ENCODE measurements at places on chromosomes 6 and 20.

GRCh38 chr6:169640351-169640852, 61.4 kb downstream of the WDR27 start:
- no peak for DNase-seq

DNA sequence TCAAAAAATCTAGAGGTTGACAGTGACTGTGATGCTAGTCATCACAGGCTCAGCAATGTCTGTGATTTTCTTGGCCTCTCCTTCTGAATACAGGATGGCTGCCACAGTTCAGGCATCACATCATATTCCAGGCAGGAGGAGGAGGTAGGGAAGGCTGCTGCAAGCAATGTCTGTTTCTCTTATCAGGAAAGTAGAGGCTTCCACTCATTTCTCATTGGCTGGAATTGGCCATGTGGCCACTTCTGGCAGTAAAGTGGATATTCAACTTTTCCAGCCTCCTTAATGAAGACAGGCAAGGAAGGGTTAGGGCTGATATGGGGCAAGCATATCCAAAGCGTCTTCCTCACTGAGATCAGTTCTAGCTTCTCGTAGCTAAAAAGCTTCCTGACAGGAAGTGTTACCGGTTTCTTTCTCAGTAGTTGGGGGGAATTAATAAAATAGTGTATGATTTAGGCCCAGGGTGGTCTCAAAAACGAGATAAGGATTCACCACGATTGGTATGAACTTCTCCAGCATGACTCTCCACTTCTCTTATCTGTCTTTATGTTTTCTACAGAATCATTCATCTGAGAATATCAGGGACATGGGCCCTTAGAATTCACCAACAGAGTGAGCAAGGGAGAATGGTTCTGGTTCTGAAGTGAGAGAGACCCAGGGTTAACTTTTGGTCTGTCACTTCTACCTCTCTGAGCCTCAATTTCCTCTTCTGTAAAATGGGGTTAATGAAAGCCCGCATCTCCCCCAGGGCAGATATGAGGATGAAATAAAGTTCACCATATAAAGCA, 32.7 kb upstream of the PSMF1 start:
- DNase-seq = no peak

GRCh38 chr6:168823397-168824212, 382.6 kb downstream of the SMOC2 start:
- DNase-seq = no peak

DNA sequence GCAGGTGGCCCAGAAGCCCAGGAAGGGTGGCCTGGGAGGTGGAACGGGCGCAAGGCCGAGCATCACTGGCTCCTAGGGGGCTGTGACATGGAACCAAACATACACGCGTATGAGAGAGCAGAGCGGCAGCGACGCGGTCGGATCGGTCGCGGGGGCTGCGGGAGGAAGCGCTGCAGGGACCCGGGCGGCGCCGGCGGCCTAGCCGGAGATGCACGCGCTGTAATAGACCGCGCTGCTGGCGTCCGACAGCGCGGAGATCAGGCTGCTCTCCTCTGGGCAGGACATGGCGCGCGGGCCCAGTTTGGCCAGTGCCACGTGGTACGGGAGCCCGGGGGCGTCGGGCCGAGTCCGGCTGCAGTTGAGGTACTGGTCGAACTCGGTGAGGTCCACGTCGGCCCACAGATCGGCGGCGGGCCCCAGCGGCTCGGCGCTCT, 1.5 kb downstream of the SOX18 start:
- no peak for DNase-seq

DNA sequence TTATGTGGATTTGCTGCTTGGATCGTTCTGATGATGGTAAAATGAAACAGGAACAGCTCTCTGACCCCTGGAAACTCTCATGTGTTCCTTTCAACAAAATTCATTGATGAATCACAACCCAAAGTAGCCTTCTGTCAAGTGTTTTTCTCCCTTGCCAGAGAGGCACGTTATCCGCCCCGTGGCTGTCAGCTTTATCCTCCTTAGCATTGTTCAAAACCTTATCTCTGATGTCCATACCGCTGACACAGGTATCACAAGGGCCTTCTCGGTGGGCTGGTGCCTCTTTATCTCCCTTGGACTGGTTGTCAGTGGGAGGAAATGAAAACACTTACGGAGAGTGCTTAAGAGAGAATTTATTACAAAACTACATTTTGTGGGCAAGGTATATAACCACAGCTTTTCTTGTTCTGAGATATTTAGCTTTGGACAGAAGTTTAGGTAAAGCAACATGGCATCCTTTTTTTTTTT, 84.9 kb downstream of the TIAM2 start:
- no peak for DNase-seq

DNA sequence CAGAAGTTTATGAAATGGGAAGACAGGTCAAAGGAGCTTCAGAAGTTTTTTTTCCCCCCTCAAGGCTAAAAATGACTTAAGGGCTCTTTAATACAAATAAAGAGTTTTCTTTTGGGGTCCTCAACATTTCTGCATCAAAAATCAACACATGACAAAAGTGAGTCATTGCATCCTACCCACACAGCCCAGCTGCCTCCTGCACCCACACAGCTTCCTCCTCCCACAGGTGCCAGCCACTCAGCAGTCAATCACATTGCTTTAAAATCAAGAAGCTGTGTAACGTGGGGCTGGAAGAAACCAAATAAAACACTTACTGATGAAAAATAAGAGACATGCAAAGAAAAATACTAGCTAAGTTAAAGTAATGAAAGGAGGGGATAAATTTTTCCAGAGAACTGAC, 68.5 kb downstream of the MAP3K5 start:
- peak; percentile 62 for DNase-seq

DNA sequence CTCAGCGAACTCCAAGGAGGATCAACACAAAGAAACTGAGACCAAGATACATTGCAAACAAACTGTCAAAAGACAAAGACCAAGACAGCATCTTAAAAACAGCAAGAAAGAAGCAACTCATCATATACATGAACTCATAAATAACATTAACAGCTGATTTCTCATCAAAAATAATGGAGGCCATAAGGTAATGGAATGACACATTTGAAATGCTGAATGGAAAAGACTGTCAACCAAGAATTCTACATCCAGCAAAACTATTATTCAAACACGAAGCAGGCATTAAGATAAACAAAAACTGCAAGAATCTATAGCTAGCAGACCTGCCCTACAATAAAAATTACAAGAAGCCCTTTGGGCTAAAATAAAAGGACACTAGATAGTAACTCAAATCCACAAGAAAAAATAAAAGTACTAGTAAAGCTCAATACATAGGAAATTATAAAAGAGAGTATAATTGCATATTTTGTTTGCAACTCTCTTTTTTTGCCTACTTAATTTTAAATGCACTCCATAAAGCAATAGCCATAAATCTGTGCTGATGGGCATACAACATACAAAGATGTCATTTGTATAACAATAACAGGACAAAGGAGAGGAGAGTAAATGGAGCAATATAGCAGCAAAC, 37.9 kb upstream of the FOXF2 start:
- no peak for DNase-seq

DNA sequence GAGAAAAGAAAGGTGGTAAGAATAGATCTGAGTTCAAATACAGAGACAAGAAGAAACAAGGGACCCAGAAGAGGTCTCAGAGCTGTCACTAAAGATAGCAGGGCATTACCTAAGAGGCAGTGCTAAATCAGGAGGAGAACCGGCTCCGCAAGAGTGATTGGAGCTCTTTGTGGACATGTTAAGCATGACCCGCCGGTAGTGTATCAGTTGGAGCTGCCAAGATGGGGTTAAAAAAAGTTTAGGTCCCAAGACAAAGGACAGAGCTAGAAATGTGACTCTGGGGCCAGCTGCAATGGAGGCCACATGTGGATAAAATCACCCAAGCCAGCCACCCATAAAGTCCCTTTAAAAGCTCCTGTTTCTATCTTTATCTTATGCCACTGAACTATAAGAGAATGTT, 93.4 kb downstream of the MBOAT1 start:
- no peak for DNase-seq

DNA sequence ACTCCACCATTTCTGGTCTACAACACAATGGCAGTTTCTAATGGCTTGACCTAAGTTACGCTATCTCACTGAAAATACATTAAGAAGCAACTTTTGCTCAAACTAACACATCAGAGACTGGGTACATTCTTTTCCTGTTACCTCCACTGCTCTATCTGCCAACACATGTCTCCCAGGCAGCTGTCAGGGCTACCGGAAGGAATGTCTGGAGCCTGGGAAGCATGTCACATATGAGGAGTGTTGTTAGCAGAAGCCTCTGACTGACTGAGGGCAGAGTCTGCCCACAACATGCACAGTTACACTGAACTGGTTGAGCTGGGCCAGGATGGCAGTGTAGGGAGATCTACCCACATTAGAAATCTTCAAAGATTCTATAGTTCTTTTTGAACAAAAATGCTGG, 264.5 kb downstream of the KIF16B start:
- DNase-seq = no peak

GRCh38 chr6:24933868-24934401, 1.8 kb downstream of the RIPOR2 start:
- DNase-seq = no peak

GRCh38 chr20:35907017-35907701, 47.1 kb downstream of the SCAND1 start:
- DNase-seq = no peak

- DNase-seq = peak; percentile 53
These were observed 852 bp downstream of the GMNN start for GRCh38 chr6:24775520-24776058.

- no peak for DNase-seq
These were observed 51.1 kb downstream of the STAU1 start for GRCh38 chr20:49136817-49137571.

GRCh38 chr6:158999154-158999665, 792 bp downstream of the RSPH3 start:
- DNase-seq = no peak

- DNase-seq = no peak
These were observed 195.1 kb downstream of the EDN1 start for GRCh38 chr6:12485226-12485764.

DNA sequence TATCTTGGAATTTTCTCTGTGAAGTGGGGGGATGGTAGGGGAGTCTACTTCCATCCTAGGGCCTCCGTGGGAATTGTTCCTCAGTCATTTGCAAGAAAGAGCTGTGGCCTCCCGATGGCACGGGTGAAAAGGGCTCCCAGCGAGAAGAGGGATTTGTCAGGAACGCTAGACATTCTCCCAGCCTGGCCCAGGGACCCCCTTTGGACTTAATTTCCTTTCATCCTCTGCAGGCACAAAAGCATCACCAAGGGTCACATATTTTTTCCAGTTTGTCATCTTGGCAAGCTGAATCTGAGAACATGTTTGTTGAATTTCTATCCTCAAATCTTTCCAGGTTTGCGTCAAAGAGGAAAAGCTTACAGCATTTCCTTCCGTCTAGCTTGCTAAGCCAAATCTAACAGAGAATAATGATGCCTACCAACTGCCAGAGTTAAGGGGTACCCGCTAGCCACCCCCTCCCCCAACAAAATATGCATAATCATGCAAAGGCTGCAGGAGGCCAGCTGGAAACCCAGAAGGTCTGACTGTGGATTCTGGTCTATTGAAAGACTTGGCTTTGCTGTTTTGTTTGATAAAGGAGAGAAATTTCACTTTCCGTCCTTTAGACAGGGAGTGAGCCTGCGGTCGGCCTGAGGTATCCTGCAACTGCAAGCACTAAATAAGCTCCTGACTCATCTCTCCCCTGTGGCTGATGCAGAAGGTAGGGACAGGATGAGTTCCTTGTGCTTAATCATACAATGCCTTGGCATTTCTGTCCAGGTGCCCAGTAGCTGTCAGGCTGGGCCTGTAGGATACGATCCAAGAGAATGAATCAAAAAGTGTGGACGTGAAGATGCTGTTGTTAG, 23.1 kb downstream of the PSMG4 start:
- DNase-seq = no peak

- no peak for DNase-seq
These were observed 48.5 kb upstream of the EDN1 start for GRCh38 chr6:12241493-12242175.

- peak; percentile 17 for DNase-seq
These were observed 71.7 kb upstream of the FRMD1 start for GRCh38 chr6:168150551-168151320.

DNA sequence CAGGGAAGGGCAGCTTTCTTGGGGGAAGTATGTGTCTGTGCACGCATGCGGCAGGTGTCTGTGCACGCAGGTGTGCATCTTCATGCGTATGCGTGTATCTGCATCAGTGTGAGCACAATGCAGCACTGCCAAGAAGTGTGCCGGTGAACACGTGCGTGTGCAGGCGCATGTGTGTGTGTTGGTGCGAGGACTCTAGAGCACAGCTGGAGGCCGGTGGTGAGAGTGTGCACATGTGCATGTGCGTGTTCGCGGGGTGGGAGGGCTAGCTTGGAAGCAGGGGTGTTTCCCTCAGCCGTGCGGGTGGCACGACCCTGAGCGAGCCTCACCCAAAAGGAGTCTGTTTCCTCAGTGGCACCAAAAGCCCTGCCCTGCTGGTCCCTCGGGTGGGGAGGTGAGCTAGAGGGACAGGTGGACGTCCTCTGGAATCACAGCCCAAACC, 7.5 kb downstream of the SLC17A9 start:
- no peak for DNase-seq

DNA sequence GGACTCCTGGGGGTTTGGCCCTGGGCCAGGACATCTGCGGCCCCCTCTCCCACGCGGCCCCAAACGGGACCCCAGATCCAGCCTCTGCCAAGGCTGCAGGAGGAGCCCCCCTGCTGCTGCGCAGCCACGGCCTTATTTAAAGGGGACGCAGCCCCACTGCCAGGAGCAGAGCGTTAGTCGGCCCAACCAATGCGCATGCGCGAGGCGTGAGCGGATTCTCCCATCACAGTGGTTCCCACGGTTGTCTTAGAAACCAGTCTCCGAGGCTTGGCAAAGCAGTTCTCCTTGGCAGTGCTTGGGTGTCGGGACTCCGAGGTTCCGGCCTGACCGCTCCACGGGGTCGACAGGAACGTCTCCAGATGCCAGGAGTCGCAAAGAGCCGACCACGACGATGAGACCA, 288.3 kb upstream of the ZNF337 start:
- DNase-seq = peak; percentile 67

GRCh38 chr6:43246301-43247113, 3.2 kb downstream of the TTBK1 start:
- no peak for DNase-seq

DNA sequence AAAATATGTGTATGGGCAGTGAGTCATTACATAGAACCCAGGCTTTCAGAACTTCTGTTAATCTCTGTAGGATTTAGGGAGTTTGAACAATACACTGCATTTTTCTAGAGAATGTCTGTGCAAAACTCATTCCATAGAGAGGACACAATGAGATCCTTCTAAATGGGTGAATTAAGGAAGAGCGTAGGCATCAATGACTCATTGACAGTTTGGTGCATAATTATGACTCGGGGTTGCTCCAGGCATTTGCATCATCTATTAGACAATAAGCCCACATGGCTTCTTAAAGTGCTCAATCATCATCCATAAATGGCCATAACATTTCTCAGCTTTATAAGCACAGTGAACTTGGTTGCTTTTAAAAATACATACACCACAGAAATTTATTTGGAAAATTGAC, 625.5 kb downstream of the CDH26 start:
- DNase-seq = no peak
